Inflammatory macrophage (primary cell): ENCODE measurements at places on chromosomes 12 and 14.

GRCh38 chr14:52033101-52033642 is 35.7 kb downstream of the NID2 start:
- no peak for DNase-seq

DNA sequence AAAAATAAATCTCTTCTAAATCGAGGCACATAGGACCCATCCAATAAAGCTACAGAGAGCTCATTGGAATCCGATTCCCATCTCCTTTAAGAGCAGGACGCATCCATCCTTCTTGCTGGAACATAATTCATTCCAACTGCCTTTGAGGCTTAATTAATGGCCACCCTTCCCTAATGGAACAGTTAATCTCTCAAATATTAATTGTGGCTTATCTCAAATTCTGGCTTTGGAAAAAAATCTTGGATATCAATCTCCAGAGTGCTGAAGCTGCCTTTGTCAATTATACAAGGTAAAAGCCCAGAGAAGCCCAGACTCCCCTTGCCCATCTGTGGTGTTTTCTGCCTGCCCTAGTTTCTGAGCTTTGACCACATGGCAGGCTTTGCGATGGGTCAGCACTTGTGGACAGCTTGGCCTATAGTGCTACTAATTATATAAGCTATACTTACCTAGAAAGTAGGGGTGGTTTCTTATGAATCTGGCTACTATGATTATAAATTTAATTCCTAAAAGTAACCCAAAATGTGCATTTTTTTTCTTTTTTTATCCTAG is 246.3 kb downstream of the NUAK1 start:
- DNase-seq: no peak

GRCh38 chr14:100117633-100118395 is 41.6 kb downstream of the DEGS2 start:
- DNase-seq: peak; percentile 38

DNA sequence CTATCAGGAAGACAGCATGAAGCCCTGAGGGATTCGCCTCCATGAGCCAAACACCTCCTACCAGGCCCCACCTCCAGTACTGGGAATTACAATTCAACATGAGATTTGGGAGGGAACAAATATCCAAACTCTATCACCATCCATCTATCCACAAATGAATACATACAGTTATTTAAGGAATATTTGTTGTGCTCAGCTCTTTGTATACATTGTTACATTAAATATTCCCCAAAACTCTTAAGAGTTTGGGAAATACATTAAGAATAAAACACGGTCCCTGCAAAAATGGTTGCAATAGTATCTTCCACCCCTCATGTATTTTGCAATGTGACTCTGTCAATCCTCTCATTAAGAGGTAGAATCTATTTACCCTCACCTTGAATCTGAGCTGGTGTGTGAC is 109.8 kb upstream of the PLXNC1 start:
- no peak for DNase-seq

GRCh38 chr14:101248840-101249675 is 312.2 kb upstream of the DIO3 start:
- no peak for DNase-seq

DNA sequence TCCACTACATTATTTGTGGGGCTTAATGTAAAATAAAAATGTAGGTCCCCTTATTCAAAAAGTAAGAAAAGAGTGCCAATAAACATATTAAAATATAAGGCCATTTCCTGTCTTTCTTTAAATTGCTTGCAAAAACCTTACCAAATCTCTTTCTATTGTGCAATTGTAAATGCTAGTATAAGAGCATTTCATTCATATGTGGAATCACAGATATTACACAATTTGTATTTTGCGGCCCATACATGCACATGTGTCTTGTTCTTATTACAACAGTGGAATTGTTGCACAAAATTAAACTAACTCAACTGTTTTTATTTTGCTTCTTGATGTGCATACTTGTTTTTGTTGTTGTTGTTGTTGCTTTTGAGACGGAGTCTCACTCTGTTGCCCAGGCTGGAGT is 20.1 kb upstream of the CRADD start:
- DNase-seq: peak; percentile 89

GRCh38 chr14:79040790-79041189 is 870.6 kb downstream of the NRXN3 start:
- no peak for DNase-seq

DNA sequence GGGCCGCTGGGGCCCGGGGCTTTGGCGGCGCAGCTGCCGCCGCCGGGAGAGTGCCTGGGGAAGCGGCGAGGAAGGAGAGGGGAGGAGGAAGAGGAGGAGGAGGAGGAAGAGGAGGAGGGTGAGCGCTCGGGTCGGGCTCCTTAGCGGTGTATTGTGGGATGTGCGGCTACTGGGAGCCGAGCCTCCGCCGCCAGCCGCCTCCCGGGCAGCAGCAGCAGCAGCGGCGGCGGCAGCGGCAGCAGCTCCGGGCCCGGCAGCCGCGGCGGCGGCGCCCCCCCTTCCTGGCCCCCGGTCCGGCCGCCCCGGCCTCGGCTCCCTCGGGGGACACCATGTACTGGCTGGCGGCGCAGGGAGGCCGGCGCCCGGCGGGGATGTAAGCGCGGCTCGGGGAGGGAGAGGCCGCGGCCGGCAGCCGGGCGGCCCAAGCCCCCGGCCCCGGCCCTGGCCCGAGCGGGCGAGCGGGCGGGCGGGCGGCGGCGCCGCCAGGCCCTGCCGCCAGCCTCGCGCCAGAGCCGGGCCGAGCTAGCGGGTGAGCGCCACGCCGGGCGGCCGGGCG is at the start of gene SETD1B:
Gene SETD1B (plus strand): TSS at position 149 of the 556 bp plus-strand sequence. CDS start 729 bp downstream, outside the sequence.
- DNase-seq: peak; percentile 65

DNA sequence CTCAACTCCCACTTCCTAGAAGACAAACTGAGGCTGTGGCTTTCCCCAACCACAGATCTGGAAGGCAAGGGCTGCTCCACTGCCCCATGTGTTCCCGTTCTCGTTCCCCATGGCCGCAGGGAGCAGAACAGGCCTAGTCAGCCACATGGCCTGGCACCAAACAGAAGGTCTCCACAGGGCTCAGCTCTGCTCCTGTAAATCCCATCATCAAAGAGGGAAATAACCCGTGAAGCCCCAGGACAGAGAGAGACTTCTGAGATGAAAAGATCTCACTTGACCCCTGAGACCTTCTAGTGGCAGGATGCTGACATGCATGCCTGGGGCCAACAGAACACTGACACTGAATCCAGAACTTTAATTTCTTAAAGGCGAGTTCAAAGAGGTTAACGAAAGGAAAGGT is 68.9 kb downstream of the BCL11B start:
- no peak for DNase-seq

DNA sequence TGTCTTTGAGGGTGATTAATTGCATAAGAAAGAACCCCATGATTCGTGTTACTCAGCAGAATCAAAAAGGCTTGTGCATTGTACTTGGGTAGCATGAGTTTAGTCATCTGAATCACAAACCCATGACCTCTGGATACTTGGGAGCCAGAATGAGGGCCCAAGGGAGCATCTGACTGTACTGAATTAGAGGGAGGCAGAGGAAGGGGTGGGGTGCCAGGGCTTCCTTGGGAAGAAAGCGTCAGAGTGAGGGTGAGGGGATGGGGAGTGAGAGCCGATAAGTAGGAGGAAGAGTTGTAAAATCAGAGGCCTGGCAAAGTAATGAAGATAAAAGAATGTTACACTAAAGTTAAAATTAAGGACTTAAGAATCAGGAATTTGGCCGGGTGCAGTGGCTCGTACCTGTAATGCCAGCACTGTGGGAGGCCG is 29.8 kb downstream of the GPRC5D start:
- DNase-seq: peak; percentile 78

- DNase-seq: no peak
Observed at GRCh38 chr14:88312257-88312656, 10.8 kb downstream of the KCNK10 start.

DNA sequence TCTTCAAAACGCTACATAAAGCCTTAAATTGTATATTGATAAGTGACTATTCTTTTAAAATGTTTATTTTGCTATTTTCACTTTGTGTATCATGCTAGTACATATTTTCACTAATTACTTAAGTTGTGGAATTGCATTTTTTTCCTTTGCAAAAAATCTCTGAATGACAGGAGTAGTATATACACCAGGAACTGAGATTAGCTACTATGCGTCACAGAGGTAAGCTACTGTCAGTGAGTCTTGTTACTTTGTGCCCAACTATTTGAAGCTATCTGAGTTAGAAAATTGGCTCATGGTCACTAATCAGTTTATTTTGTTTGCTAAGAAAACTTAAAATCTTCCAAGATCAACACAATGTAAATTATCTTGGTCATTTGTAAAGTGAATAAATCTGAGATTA is 887.4 kb downstream of the TMTC2 start:
- no peak for DNase-seq

- DNase-seq: no peak
Observed at GRCh38 chr14:94458558-94459205, 6.1 kb upstream of the SERPINA11 start.

GRCh38 chr14:39229222-39229543 is 4.5 kb upstream of the MIA2 start:
- DNase-seq: no peak

DNA sequence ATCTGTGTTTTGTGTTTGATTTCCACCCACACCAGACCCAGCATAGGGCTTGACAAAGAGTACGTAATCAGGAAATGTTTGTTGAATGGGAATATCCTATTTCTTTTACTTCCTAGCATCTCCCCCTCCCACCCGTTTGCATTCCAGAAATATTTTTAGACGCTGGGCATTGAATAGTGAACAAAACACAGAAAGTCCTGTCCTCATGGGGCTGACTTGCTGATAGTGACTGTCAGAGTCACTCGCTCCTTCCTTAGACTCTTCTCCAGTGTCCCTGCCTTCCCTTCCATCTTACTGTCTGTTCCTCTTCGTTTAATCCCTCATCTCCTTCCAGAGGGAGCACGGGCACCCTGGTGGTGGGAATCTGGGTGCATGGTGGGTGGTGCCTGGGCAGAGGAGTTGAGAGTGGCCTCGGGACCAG is 53.6 kb downstream of the SLC25A47 start:
- no peak for DNase-seq

GRCh38 chr12:106174876-106175275 is 36.1 kb upstream of the NUAK1 start:
- DNase-seq: no peak

GRCh38 chr14:32009976-32010581 is 67.0 kb upstream of the ARHGAP5 start:
- DNase-seq: no peak

DNA sequence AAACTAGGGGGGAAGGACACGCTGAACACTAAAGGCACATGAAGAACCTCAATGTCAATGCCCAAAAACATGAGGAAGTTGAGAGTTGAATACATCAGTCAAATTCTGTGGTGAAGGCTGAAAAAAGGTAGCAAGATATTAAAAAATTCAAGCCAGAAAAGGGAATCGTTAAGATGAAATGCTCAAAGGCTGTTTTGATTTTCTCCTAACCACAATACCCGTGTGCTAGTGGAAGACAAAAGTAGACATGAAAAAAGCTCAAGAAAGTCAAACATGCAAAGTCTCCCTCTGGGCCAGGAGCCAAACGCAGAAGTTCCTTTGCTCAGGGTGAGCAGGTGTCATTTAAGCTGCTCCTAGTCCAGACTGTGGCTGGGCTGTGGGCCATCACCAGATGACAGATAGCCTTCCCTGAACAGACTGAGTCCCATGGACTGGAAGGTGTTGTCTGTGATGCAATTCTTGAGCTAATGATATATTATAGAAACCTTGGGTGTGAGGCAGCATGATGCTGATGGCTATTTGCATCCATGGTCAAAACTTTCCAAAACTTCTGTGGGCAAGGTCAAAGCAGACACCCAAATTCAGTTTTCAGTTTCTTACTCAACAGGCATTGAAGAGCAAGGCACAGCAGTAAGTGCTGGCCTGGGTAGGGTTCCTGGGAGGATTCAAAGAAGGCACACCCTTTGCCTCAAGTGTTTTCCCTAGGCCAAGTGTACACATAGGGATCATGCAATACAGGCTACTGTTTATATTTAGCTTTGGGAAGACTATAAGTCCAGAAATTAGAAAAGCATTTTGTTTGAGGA is 81.6 kb downstream of the MYRFL start:
- DNase-seq: no peak

GRCh38 chr12:462936-463705 is 3.4 kb downstream of the B4GALNT3 start:
- DNase-seq: no peak

DNA sequence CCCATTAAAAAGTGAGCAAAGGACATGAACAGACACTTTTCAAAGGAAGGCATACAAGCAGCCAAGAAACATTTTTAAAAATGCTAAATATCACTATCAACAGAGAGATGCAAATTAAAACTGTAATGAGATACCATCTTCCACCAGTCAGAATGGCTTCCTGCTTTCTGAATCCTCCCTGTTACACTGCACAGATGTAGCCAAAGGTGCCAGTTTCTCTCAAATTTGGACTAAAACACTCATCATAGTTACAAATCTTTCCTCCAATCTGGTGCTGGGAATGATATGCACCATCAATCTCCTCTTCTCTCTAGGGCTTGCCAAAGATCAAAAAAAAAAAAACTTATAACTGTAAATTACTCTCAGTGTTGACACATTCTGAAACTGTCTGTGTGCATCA is 311.8 kb upstream of the CLEC14A start:
- DNase-seq: no peak

GRCh38 chr12:114406316-114406983 is 506 bp upstream of the TBX5 start:
- no peak for DNase-seq

DNA sequence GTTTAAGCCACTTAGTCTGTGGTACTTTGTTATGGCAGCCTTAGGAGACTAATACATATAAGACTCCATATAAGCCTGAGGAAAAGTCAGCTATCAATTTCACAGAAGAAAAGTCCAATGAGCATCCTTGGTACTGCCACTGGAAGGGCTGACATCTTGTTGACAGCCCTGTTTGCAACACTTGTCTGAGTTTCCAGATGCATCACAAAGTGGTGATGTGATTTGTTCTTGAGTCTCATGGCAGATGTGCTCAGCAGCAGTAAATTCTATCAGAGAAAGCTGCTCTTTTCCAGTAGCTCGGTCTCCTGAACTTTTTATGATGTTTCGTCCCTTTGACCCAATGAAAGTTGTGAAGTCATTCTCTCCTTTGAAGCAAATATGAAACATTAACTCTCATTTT is 54.3 kb downstream of the STON2 start:
- DNase-seq: no peak

DNA sequence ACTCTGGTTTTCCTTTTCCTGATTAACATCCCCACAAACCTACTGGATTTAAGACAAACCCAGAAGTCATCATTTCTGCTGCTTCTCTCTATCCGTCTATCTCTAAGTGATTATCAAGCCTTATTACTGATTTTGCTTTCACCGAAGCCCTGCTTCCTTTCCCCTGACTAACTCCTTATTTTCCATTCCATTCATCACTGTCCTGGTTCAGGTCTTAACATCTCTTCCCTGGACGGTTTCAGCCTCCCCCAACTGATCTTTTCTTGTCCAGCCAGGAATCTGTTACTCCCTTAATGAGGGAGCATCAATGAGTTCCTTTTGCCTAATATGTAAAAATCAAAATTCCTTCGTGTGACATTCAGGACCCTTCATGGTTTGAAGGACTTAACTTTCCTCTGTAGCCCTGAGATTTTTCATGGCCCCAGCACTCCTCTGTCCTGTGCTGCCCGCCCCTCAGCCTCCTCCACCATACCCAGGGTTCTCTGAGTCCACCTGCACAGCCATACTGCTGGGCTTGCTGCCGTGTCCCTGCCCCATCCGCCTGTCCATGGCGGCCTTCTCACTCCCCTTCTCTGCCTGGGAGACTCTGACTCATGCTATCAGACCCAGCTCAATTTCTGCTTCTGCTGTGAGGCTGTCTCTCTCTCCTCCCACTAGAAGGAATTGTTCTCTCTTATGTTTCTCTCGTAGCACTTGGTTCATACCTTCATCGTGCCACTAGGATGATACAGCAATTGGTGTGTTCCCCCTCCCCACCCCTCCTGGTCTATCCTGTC is 167.8 kb upstream of the HIF1A start:
- peak; percentile 32 for DNase-seq
